AG04449 (cell line): ENCODE measurements at places on chromosomes 7 and 10.

DNA sequence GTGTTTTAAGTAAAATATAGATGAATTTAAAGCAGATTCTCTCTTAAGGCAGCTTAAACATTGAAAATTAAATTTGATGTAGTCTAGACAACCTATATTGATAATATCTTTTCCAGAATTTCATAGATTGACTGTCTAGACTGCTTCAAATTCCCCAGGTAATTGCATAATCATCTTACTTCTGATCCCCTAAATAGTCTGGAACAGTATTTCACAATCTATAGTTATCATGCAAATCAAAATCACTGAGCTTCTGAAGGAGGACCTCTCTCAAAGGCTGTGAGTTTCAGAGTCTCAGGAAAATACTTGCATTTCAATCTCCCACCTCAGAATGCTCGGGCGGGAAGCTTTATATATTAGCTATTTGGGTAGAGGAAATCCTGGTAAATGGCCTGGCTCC is 87.3 kb downstream of the SEMA3A start:
- DNase-seq = no peak

DNA sequence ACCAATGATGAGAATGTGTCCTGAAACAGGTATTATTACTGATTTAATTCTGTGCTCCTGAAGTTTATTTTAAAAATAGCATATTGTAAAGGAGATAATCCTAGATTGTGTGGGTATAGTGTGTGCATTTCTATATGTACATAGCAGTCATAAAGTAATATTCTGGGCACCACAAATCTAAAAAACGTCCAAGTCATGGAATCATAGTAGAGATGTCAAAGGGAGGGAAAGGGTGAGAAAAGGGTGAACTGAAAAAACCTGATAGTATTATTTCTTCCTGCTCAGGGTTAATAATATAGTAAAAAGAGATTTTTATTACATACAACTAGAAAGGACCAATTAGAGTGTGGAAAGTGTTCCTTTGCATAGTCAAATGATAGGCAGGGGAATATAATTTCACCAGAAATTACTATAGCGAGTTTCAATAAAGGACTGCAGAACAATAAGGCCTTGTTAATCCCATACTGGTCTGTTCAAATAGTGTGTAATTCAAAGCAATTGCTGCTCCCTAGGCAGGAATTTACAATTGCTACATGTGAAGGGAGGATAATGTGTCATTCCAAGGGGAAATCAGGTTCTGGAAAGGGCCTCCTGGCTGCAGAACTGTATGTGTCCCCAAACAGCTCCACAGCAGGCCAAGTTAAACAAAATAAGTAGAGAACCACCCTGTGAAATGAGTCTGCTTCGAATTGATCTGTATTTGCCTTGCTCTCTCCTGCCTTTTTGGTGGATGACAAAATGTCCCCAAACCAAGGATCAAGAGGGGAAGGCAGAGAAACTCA is 42.5 kb upstream of the KMT2E start:
- no peak for DNase-seq

- no peak for DNase-seq
Measured at GRCh38 chr7:133829336-133829897, 297.7 kb upstream of the LRGUK start.

DNA sequence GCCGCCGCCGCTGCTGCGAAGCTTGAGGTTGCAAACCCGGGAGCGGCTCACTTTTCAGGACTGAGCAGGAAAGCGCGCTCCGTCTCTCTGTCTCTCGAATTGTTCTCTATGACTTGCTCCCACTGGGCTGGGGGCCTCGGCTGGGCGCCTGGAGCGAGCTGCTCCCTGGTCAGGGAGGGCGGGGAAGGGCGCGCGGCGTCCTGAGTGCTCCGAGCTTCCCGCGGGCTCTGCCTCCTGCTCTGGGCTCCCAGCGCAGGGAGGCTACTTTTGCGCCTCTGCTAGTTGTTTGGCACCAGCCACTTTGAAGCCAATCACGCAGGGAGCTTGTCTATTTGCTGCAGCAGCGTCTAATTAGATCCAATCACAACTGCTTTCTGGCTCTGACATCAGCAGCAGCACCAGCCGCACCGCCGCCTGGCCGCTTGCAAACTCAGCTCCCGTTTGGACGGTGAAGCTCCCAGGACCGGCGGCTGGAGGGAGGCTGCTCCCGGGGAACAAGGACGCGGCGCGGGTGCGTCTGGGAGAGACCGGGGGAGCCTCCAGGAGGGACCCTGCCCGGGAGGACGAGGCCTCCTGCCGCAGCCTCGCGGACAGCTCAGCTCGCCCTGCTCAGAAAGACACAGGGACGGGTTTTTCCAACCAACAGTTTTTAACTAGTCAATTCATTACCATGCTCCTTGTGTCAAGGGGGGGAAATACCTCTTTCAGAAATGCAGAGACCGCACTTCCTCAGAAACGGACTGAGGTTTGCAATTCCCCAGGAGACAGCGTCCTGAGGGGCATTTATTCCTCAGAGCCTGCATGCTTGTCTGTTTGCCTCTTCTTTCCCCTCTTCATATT is at the start of gene ADARB2:
Gene ADARB2 (minus strand): TSS at position 304 of the 840 bp plus-strand sequence.
- no peak for DNase-seq

DNA sequence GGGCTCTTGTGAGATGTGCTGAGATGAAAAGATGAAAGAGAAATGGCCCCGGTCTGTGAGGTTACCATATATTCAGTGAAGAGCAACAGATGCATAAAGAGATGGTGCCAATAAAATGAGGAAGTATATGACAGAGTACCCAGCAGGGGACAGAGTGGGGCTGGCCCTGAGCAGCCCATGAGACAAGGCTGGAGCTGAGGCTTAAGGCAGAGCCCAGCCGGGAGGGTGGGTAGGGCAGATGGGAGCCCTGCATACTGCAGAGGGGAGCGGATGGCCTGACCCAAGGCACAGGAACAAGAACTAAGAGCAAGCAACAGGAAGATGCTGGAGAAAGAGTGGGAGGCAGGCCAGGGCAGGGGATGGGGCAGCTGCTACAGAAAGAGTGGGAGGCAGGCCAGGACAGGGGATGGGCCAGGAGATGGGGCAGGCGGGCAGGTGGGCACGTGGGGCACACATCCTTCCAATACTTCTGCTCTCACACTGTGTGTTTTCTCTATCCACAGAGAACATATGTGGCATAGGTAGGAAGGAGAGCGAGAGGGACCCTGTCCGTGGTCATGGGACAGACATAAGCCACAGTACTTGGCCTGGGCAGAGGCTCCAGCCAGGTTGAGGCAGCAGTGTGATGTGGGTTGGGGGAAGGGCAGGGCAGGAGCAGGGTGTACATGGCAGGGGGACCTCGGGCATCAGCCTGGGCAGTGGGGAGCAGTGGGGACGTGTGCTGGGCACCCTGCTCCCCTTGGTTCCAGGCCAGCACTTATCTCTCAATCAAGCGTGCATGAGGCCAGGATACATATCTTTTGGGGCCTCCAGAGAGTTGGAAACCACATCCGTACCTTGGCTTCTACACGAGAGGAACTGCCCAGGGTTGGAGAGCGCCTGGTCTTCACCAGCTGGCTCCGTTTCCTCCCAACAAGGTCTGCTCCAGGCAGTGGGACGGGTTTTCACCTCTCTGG is 91.6 kb upstream of the IKZF1 start:
- DNase-seq = no peak
